ENCODE measurements at places on chromosomes 2 and 18. TPM values are rescaled to one million over a fixed set of nuclear protein-coding genes. Genes with fewer than 3 reads are reported as not detected.

The ACAA2 gene
- 72.4 TPM for total RNA-seq

DNA sequence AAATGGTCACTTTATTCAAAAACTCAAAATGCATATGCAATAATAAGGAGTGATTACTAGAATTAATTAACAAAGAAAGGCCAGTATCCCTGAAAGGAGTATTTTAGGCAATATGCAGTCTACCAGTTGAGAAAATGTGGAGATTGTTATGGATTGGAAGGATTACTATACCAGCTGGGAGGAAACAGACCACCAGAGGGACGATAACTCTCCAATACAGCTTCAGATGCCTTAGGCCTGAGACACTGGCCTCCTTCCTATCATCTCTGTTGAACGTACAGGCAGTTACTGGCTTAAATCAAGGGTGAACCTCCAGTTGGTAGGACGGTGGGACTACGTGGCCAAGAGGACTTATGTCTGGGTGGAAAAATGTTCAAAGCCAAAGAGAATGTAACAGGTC is 336.4 kb upstream of the EPHA4 start:
- H3K27ac ChIP-seq: no peak overlapping the region
- H3K36me3 ChIP-seq: no peaks in the 10 kb centered on the region
- no peaks in the 10 kb centered on the region for H3K4me1 ChIP-seq

The IL18RAP gene
- 4.1 TPM for total RNA-seq

GRCh38 chr2:113187771-113188170 is 14.0 kb downstream of the PSD4 start:
- H3K27ac ChIP-seq: no peak overlapping the region
- no peak for DNase-seq
- peaks cover 45% of the 10 kb centered on the region for H3K4me1 ChIP-seq
- no peaks in the 10 kb centered on the region for H3K27me3 ChIP-seq

DNA sequence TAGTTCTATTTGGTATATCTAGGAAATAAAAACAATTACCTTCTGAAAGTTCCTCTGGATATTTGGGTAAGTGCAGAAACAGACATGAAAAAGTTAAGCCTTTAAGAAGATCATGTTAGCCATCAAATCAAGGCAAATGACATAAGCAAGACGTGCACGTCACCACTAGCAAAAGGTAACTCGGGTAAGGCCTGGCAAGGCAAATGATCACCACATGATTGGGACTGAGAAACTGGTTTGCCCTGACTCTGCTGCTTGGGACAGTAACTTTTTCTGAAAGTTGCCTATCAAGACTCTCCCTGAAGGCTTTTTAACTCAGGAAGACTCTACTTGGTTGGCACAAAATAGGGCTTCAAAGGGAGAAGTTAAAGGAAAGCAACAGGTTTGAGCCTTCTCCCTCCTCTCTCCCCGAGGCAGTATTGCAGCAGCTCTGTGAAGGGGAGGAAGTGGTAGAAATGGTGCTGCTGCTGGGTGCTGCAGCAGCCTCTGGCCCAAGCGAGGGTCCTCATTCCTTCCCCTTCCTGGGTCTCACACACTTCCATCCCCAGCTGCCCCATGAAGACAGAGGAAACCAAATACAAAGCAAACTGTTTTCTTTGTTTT is 17.1 kb upstream of the TMEM237 start:
- DNase-seq: no peak
- H3K4me1 ChIP-seq: peaks cover 14% of the 10 kb centered on the region
- H3K36me3 ChIP-seq: no peaks in the 10 kb centered on the region
- no peak overlapping the region for H3K4me3 ChIP-seq
- H3K27me3 ChIP-seq: no peaks in the 10 kb centered on the region

The MAT2A gene
- 371 TPM for total RNA-seq

The CLEC4F gene
- total RNA-seq: not detected

The KCNF1 gene
- total RNA-seq: not detected

DNA sequence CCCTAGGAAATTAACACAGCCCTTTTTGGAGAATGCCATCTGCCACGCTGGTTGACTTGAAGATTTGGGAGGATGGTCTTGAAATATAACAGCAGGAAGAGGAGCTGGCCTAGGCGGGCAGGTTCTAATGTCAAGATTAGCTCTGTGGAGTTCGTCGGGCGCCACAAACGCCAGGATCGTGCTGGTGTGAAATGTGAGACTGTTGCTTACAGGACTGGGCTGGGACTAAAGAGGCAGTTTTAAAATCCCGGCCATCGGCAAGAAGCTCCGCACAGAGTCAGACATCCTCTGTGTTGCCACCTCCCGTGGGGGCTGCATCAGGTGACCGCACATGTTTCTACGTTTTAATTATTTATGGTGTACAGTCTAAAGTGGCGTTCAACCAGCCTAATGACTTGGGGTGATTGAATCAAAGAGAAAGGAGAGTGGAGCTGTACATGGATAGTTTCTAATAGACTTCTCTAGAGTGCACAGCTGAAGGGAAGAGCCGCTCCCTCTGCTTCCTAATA is 99.4 kb upstream of the BCL11A start:
- no peaks in the 10 kb centered on the region for H3K27me3 ChIP-seq
- no peak overlapping the region for H3K27ac ChIP-seq
- no peaks in the 10 kb centered on the region for H3K4me1 ChIP-seq
- DNase-seq: no peak
- no peak overlapping the region for H3K4me3 ChIP-seq
- no peaks in the 10 kb centered on the region for H3K36me3 ChIP-seq

DNA sequence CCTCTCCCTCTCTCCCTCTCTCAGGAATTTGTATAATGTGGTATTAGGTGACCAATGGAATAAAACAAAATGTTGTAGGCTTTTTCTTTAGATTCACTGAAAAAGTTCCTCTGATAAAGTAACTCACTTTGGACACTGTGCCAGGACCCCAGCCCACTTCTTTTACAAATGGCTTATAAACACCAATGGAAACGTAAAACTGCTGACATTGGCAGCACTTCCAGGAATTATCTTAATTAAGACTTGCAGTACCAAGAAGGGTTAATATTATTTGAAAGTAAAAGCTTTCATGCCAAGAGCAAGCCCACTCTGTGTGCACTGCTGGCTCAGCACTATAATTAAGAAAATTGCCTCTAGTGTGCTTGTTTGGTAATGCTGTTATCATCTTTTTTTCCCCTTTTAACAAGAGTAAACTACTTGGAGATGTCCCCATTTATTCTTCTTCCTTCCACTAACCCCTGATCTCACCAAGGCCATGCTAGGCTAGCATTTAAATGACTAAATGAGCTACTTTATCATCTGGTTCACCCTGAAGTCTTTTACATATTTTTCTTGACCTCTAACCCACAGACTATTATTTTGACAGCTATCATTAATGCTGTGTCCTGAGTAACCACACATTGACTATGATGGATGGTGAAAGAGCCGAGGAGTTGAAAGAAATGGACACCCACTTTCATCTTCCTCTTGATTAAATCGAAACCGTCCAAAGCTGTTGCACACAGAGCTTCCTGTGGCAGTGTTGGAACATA is 232.2 kb upstream of the ETAA1 start:
- H3K36me3 ChIP-seq: no peaks in the 10 kb centered on the region
- DNase-seq: no peak
- H3K4me3 ChIP-seq: no peak overlapping the region
- no peak overlapping the region for H3K27ac ChIP-seq
- H3K27me3 ChIP-seq: no peaks in the 10 kb centered on the region

DNA sequence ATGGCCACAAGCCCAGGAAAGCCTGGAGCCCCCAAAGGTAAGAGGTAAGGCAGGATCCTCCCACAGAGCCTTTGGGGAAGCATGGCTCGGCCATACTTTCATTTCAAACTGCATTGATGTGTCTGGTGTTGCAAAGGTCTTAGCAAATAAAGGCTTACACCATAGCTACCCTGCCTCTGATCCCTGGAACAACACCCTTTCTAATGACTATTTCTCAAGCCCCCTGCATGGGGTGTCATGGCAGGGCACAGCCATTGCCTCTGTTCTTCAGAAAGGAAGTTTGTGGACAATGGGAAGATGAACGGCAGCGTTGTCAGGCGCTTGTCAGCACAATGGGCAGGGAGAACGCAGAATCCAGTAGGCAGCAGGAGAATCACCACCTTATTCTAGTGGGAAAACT is 435.0 kb upstream of the SMIM21 start:
- DNase-seq: no peak
- no peaks in the 10 kb centered on the region for H3K4me1 ChIP-seq
- no peaks in the 10 kb centered on the region for H3K27me3 ChIP-seq
- no peak overlapping the region for H3K4me3 ChIP-seq
- H3K27ac ChIP-seq: no peak overlapping the region
- H3K36me3 ChIP-seq: no peaks in the 10 kb centered on the region

GRCh38 chr2:170391018-170391417 is 213.1 kb downstream of the MYO3B start:
- no peaks in the 10 kb centered on the region for H3K4me1 ChIP-seq
- no peak for DNase-seq
- no peaks in the 10 kb centered on the region for H3K27me3 ChIP-seq
- no peak overlapping the region for H3K27ac ChIP-seq
- H3K36me3 ChIP-seq: no peaks in the 10 kb centered on the region
- H3K4me3 ChIP-seq: no peak overlapping the region

GRCh38 chr2:157261199-157261782 is 3.8 kb downstream of the GALNT5 start:
- H3K4me3 ChIP-seq: peak overlapping the region; percentile 24
- peak overlapping the region; percentile 86 for H3K27ac ChIP-seq
- no peaks in the 10 kb centered on the region for H3K4me1 ChIP-seq
- no peak for DNase-seq
- H3K36me3 ChIP-seq: no peaks in the 10 kb centered on the region

The CYTIP gene
- total RNA-seq: 202 TPM

DNA sequence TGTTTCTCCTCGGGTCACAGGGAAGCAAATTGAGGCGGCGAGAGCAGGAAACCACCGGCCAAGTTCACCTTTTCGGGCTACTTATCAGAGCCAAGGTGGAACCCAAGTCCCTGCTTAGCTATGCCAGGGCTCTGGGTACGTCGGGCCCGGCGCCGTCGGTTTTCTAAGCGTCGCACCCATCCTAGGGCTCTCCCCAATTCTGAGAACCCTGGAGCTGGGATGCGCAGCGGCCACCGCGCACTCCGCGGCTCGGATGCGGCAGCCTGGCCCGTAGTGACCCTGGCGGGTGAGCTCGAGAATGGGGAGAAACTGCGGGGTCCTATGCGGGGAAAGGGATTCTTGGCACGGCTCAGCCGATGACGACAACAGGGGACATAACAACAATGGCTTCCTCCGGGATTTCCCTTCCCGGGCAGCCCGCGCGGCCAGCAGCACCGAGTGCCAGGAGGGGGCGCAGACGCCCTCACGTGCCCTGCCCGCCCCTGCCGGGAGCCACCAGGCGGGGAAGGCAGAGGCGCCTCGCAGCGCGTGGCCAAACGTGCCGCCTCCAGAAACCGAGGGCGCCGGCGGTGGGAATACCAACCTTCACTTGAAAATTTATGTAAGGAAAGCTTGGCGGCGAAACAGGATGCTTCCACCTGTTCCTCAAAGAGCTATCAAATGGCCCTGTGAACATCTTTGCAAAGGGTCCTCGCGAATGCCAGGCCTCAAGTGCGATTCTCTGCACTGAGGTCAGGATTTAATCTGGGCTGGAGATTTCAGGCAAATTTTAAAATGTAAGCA is 2.1 kb upstream of the SLC30A3 start:
- peaks cover 32% of the 10 kb centered on the region for H3K27me3 ChIP-seq
- H3K27ac ChIP-seq: no peak overlapping the region
- DNase-seq: peak; percentile 63
- peaks cover 19% of the 10 kb centered on the region for H3K4me1 ChIP-seq
- peak overlapping the region; percentile 59 for H3K4me3 ChIP-seq
- H3K36me3 ChIP-seq: no peaks in the 10 kb centered on the region

The STON1 gene
- total RNA-seq: 0.89 TPM

The ACTG2 gene
- total RNA-seq: not detected

GRCh38 chr2:153059338-153060052 is 341.1 kb downstream of the ARL6IP6 start:
- H3K4me3 ChIP-seq: no peak overlapping the region
- H3K4me1 ChIP-seq: no peaks in the 10 kb centered on the region
- no peaks in the 10 kb centered on the region for H3K27me3 ChIP-seq
- no peaks in the 10 kb centered on the region for H3K36me3 ChIP-seq

GRCh38 chr2:83665894-83666293 is 793.2 kb downstream of the SUCLG1 start:
- DNase-seq: no peak
- no peaks in the 10 kb centered on the region for H3K4me1 ChIP-seq
- H3K36me3 ChIP-seq: no peaks in the 10 kb centered on the region
- H3K27me3 ChIP-seq: no peaks in the 10 kb centered on the region
- H3K4me3 ChIP-seq: no peak overlapping the region

GRCh38 chr2:235768606-235769005 is 274.8 kb downstream of the AGAP1 start:
- H3K36me3 ChIP-seq: no peaks in the 10 kb centered on the region
- DNase-seq: no peak
- H3K27ac ChIP-seq: no peak overlapping the region

DNA sequence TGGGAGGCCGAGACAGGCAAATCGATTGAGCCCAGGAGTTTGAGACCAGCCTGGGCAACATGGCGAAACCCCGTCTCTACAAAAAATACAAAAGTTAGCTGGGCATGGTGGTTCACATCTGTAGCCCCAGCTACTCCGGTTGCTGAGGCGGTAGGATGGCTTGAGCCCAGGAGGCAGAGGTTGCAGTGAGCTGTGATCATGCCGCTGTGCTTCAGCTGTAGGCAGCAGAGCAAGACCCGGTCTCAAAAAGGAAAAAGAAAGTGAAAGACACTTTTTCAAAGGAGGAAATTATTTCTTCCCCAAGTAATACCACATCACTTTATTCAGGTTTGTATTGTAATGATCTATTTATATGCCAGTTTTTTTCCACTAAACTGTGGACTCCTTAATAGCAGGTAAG is 35.7 kb upstream of the TAF4B start:
- DNase-seq: no peak
- no peaks in the 10 kb centered on the region for H3K36me3 ChIP-seq
- H3K27me3 ChIP-seq: no peaks in the 10 kb centered on the region
- H3K27ac ChIP-seq: no peak overlapping the region

The DNER gene
- total RNA-seq: not detected

GRCh38 chr2:239951129-239951734 is 73.9 kb downstream of the NDUFA10 start:
- no peak overlapping the region for H3K27ac ChIP-seq
- H3K4me3 ChIP-seq: no peak overlapping the region
- no peak for DNase-seq

The CCDC148 gene
- 0.40 TPM for total RNA-seq

- H3K27ac ChIP-seq: no peak overlapping the region
- H3K36me3 ChIP-seq: no peaks in the 10 kb centered on the region
- H3K4me3 ChIP-seq: no peak overlapping the region
- DNase-seq: no peak
- no peaks in the 10 kb centered on the region for H3K27me3 ChIP-seq
- peaks cover 4% of the 10 kb centered on the region for H3K4me1 ChIP-seq
These were observed 12.3 kb upstream of the SEMA4C start for GRCh38 chr2:96882230-96882629.

Data from CD8-positive, alpha-beta memory T cell (primary cell).